ENCODE measurements at places on chromosomes 3 and 15.

DNA sequence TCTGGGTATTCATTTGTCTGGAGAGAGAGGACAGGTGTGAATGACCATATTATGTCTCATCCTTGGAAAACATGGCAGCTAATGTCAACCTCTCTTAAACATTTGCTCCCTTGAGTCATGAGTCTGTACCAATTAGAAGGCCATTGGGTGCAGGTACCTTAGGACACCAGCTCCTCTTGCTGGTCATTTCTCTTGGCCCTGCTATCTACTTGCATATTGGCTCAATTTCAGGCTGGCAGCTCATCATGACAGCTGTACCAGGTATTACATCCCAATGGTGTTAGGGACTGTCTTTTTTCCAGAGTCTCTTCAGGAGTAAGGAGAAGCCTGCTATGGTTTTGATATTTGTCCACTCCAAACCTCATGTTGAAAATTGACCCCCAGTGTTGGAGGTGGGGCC lies 92.2 kb upstream of the ANKRD28 start:
- DNase-seq = no peak

DNA sequence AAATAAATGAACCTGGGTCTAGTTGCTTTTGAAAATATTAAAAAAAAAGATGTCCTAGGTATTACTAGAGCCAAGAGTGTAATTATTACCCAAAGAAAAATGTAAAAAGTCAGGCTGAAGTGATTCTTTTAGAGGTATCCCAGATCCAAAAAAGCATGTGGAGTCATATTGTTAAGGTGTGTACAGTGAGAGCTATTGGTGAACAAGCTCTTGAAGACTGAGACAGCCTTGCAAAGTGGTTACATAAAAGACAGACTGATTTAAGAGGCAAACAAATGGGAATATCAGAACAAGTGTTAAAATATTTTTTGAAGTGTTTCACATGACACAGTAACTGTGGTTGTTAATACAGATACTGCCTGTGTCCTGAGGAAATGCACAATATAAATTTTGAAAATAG lies 624.5 kb downstream of the PLOD2 start:
- DNase-seq = no peak

DNA sequence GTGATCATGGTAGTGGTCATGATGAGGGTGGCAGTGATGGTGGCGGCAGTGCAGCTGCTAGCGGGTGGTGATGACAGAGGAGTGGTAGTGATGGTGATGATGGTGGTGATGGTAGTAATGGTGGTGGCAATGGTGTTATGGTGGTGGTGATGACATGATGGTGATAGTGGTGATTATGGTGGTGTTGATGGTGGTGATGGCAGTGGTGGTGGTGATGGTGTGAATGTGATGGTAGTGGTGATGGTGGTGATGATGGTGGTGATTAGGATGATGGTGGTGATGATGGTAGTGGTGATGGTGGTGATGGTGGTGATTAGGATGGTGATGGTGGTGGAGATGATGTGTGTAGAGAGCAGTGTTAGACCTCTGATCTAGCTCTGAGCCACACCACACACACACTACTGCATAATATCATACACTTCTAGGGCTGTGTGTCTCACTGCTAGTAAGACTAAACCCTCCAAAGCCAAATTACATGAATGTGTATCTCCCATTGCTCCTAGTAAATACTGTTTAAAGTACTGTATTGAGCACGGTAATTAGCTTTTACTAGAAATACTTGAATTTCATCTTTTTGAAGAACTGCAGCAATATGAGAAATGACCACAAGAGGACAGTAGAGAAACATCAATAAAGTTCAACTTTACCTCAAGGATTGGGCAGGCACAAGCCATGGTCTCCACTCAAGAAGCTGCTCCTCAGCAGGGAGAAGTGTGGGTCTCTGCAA lies 28.8 kb downstream of the TMED3 start:
- peak; percentile 53 for DNase-seq

DNA sequence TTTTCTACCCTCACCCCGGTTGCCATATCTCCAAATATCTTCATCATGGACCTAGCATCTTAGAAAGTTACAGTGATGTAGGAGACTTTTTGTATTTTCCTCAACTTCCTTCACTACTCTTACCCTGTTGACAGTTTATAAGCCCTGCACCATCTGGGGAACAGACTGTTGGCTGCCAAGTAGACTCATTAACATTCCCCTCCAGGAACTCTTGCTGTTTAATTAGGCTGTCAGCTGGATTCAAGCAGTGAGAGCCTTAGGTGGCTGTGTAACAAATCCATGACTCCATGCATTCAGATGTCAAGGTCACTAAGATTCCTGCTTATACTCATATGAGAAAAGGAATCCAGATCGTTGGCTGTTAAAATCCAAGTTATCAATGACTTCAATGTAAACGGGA lies 198.3 kb downstream of the NAALADL2 start:
- DNase-seq = peak; percentile 12

DNA sequence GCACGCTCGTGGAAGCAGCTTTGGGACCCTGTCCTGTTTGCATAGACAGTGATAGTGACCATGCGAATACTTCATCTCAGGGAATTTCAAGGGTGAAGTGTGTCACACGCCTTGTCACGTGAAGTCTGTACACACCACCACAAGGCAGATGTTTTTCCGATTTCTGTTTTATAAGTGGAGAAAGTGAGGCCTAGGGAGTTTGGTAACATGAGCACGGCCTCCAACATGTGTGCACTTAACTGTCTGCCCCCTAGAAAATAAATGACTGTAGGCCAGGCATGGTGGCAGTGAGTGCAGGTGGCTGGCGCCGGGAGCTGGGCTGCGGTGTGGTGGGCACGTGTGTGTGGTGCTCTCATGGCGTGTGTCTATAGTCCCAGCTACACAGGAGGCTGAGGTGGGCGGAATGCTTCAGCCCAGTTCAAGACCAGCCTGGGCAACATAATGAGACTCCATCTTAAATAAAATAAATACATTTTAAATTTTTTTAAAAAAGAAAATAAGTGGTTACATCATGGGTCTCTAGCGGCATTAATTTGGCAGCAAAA lies 42.0 kb downstream of the WHAMM start:
- no peak for DNase-seq

DNA sequence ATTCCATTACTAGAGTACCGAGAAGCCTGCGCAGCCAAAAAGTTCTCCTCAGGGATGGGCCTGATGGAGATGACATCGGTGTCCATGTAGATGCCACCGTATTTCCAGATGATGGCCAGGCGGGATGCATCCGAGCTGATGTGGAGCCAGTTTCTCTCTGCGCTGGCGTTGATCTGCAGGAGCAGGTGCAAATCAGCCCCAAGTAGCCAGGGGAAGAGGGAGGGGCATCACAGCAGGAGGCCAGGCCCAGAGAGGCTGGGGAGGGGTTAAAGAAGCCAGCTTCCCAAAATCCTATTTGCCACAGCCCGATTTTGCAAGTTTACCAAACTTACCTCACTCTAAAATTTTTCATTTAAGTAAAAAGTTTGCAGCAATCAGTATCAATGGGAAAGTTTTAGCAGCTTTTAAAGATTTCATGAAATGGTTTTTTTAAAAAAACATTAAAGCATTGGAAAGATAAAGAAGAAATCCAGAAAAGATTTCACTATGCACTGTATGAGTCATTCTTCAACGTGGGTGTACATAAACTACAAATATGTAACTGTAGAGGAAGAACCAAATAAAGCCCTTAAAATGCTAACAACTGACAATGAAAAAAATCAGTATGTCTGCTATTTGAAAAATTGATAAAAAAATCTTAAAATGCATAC lies 7.4 kb downstream of the A4GNT start:
- no peak for DNase-seq

GRCh38 chr3:180267202-180267843 lies 230.6 kb upstream of the PEX5L start:
- DNase-seq = no peak

DNA sequence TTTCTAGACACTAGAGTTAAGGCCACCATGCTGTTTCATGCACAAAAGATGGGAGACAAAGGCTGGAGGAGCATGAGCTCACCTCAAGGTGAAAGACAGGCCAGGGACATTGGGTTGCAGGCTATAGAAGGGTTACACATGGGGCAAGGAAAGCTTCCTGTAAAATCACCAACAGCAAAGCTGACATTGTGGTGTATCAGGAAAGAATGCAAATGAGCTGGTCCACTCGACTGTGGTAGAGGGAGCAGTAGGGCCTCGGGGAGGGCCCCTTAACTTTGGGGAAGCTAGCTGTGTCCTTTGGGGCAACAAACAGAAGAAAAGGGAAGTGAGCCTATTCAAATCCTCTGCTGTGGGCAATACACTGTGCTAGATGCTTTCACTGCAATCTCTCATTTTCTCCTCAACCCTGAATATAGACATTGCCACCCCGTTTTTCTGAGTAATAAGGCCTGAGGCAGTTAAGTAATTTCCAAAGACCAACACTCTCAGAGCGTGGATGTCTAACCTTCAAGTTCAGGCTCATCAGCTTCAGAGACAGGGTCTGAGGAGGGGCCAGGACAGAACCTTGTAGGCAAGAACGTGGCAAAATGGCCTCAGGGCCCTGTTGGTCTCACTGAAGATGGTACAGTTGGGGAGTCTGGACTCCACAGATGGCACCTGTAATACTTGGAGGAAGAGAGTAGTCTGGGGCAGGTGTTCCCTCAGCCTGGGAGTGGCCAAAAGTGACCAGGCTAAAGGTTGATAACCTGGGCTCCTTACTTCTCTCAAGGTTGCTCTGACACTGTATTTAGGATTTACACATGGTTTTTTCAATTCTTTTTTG lies 24.1 kb downstream of the CX3CR1 start:
- no peak for DNase-seq

Measured in neural progenitor cell (in vitro differentiated cells).